ENCODE measurements at places on chromosomes 12 and 14. TPM values are rescaled to one million over a fixed set of nuclear protein-coding genes. Genes with fewer than 3 reads are reported as not detected.

Gene SLC39A2
- not detected for total RNA-seq

Gene ESR2
- not detected for total RNA-seq

Gene LRRC43
- 1.5 TPM for total RNA-seq

Gene FBLN5
- 0.23 TPM for total RNA-seq

Gene TSPAN19
- total RNA-seq: not detected

Gene SUSD6
- total RNA-seq: 10.9 TPM

Gene LRTM2
- total RNA-seq: not detected

Gene CISTR
- total RNA-seq: not detected

Gene EIF4B
- 351 TPM for total RNA-seq

Gene ADGRD1
- total RNA-seq: 0.21 TPM

Gene ASCL1
- total RNA-seq: not detected

Gene EFS
- not detected for total RNA-seq

Gene LRP1-AS
- not detected for total RNA-seq

Gene ASCL4
- not detected for total RNA-seq

Gene DPPA3
- total RNA-seq: not detected

Gene SLC17A8
- total RNA-seq: not detected

Gene LMO3
- total RNA-seq: 0.51 TPM

Gene C12orf54
- total RNA-seq: not detected

Gene RIPK3
- total RNA-seq: not detected

Gene FZD10
- not detected for total RNA-seq

Gene VRTN
- total RNA-seq: not detected

Gene ART4
- total RNA-seq: not detected

Gene CLEC4D
- total RNA-seq: not detected

Gene TOMM20L
- not detected for total RNA-seq

Gene CHURC1
- total RNA-seq: 55.6 TPM

Gene MEG3
- total RNA-seq: 62.4 TPM

Gene BIN2
- 0.39 TPM for total RNA-seq

Gene SLC6A15
- 0.36 TPM for total RNA-seq

Gene RFLNA
- 5.4 TPM for total RNA-seq

Gene LRRC10
- not detected for total RNA-seq

Gene MDGA2
- total RNA-seq: not detected

Gene AMN
- total RNA-seq: 0.44 TPM

Gene SLC8A3
- not detected for total RNA-seq

Gene CABP1
- total RNA-seq: not detected

Gene KRT8
- total RNA-seq: 6,125 TPM

Gene CPNE8
- total RNA-seq: 23.6 TPM

Gene SOAT2
- not detected for total RNA-seq

Gene CLEC6A
- total RNA-seq: not detected

Gene LBHD2
- total RNA-seq: not detected

Gene LRRK2
- total RNA-seq: 0.13 TPM

Gene ST8SIA1
- 0.13 TPM for total RNA-seq

Gene SMCO3
- total RNA-seq: not detected

Gene RERGL
- not detected for total RNA-seq

Gene KRT81
- total RNA-seq: 0.90 TPM

Gene LRRC9
- total RNA-seq: not detected

Gene PSEN1
- total RNA-seq: 39.3 TPM

Gene HOXC6
- total RNA-seq: 52.2 TPM

Gene RNU4-1
- total RNA-seq: 1,565 TPM

Gene COX8C
- total RNA-seq: not detected

Gene LRRIQ1
- 0.15 TPM for total RNA-seq

Gene NPAS3
- 0.23 TPM for total RNA-seq

All from Panc1 (cell line).